ENCODE measurements at places on chromosomes 11 and 22.

- no peak for DNase-seq
Measured at GRCh38 chr22:31289344-31289743, 2.9 kb downstream of the PIK3IP1 start.

DNA sequence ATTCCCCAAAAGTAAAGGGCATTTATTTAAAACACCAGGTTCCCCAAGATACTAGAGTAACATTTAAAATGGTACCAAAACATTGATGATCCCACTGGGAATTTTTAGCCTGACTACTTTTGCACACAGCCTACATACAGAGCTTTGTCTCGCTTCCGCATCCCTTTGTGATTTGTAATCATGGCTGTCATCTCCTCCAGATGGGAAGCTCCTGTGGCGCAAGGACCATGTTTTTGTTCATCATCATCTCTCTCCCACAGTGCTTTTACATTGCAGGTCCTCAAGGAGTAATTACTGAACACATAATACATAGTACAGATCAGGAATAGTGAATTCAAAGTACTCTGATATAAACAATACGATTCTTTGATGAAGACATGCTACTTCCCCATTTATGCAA, 231.2 kb upstream of the MTNR1B start:
- DNase-seq: no peak

DNA sequence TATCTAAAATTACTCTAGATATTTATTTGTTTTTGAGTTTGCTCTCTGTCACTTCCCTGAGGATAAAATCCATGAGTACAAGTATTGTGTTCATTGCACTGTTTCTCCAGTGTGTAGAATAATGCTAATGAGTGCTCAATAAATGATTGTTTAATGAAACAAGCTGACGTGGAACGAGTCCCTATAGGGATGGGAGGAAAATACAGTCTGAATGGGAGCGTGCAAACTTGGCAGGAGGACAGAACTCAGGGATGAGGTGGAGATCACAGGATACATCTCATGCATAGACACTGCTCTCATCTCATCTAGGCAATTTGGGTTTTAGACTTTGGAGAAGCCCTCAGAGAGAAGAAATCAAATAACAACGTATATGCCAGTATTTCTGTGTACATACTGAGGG, 58.4 kb upstream of the ZC3H12C start:
- no peak for DNase-seq

- DNase-seq: peak; percentile 51
Measured at GRCh38 chr22:18078329-18079041, 695 bp downstream of the PEX26 start.

GRCh38 chr22:47127441-47127871, 365.0 kb downstream of the TBC1D22A start:
- no peak for DNase-seq

GRCh38 chr11:1194231-1194976, 28.5 kb upstream of the MUC5B start:
- no peak for DNase-seq

DNA sequence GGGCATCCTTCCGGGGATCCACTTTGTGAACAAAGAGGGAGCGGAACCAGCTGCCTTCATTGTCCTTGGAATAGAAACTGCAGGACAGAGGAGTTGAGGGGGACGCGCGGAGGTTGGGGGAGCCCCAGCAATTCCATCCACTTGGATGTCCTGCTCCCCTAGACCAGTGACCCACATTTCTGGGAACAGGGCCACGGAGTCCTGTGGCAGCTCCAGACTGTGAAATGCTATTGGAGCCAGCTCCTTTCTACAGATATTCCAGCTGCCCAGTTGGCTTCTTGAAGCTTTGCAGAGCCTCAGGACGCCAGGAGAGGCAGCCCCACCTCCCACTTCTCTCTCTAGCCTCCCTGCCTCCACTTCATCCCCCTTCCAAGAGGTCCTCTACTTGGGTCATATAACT, 10.5 kb downstream of the NIPSNAP1 start:
- DNase-seq: no peak

DNA sequence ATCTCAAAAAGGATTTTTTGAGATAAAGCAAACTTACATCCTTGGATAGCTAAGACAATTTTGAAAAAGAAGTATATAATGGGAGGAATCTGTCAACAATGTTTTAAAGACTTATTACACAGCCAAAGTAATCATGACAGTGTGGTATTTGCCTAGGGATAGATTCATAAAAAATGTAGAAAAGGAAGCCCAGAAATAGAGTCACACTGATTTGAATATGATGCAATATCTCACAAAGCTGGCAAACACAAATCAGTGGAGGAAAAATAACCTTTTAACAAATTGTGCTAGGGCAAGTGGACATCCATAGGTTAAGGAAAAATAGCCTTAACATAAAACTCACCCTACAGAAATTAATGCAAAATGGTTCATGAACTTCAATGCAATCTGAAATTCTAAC, 6.0 kb downstream of the XKR3 start:
- DNase-seq: no peak

DNA sequence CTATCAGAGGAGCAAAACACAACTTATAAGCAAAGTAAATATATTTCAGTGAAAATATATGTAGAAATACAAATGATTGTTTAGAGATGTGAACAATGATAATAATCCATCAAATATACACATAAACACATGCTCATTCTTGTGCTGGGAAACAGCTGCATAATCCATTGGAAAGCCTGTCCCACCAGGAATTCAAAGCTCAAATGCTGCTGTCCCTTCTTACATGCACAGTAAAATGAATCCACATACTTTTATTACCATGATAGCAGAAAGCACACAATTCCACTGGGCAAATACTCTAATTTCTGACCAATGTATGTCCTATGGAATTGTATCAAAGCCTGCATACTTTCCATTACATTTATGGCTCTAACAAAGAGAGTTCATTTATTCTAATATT, 44.5 kb downstream of the SOX6 start:
- no peak for DNase-seq

GRCh38 chr22:41532908-41533825, 11.1 kb downstream of the POLR3H start:
- DNase-seq: peak; percentile 72

DNA sequence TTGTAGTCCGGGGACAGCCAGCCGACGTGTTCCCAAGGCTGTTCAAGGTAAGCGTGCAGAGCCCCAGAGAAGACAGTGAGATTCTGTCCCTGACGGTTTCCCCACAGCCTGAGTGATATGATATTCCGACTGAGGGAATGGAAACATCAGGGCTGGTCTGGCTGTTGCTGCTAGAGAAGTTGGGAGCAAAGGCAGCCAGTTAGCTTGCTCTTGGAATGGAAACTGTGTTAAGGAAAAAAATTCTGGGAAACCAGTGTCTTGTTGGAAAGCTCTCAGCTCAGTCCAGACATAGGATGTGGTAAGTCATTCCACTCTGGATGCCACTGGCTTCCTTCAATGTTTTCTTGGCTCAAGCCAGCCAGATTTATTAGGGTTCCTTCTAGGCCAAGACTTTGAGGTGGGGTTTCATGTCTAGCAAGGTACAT, 8.8 kb downstream of the CRY2 start:
- no peak for DNase-seq

GRCh38 chr22:37472418-37473006, 13.7 kb downstream of the MFNG start:
- DNase-seq: peak; percentile 63

DNA sequence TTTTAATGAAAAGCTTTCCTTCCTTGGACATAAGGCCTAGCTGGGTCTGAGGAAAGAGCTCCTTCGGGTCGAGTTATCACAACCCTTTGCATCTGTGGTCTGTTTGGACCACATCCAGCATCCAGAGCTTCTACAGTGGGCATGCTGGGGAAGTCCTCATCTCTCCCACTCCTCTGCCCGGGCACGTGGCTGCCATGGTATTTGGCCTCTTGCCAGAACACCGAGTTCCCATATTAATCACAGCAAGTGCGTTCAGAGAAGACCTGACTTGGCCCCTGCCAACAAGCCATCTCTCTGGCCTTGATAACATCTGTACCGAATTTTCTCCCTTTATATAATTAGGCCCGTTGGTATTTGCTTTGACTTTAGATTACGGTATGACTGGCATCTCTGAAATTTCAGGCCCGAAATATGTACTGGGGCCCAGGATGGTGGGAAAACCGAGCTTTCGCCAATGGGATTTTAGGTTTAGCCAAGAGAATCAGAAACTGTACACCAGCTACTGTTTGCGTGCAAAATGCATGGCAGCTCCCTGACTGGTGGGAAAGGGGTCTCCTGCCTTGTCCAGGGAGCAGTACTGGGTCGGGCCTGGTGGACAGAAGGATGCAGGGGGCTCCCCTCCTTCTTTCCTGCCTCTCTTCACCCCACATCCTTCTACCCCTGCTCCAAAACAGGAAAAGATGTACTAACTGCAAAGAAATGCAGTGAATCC, 90.0 kb downstream of the MICAL2 start:
- peak; percentile 39 for DNase-seq

DNA sequence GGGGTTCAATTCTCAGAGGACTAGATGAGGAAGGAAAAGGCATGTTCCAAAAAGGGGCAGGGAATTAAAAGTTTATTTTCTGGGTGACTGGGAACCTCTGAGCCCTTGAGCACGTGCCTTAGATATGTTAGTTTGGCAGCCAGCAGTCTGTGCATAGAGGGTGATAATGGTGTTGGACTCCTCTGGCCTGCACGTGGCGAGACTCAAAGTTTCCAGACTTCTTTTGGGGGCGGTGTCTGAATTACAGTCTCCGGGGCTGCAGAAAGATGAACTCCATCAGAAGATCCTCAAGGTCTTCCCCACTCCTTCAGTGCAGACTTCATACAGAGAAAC, 861 bp upstream of the ZNRF3 start:
- peak; percentile 18 for DNase-seq

DNA sequence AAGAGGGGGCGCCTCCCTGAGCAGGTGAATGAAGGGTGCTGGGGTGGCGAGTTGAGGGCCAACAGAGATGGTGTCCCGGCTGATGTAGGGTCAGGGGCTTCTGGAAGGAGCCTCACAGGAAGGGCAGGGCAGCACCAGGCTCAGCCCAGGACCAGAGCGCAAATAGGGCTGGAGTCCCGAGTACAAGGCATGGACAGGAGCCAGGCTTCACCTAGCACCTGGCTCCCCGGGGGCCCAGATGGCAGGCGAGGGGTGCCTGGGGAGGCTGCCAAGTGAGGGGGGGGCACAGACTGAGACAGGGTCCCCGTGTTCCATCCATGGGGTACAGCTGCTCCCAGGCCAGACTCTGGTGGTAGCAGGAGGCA, 105.8 kb downstream of the KCNQ1 start:
- no peak for DNase-seq

- no peak for DNase-seq
Measured at GRCh38 chr22:17152340-17152739, 6.7 kb downstream of the HDHD5 start.

DNA sequence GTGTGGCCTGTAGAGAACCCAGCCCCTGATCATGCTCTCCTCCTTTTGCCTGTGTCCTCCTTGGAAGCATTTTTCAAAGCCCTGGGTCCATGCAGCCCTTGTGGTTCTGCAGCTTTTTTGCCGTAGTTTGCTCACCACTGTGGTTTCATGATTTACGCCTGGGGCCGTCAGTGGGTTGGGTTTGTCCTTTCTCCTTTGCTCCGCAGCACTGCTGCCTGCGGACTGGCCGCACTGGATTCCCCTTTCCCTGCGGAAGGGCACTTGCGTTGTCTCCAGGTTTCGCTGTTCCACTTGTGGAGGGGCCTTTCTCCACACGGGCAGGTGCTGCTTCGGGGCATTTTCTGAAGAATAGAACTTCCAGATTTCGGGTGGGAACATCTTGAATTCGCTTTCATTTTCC, 1260.9 kb downstream of the BRD1 start:
- no peak for DNase-seq

DNA sequence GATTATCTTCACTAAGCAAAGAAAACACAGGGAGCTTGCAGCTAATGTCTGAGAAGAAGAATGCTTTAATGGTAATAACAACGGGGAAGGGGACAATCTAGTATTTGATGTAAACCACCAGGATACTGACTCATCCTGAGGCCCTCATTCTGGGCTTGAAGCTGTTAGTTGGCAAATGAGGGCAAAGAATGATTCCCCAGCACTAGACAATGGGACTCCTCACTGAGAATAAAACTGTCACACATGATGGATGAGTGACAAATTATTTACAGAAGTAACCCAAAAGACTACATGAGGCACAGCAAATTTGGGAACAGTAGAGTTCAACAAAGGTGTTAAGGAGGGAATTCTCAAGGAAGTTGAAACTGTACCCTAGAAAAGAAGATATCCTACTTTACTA, 76.3 kb downstream of the FAM168A start:
- no peak for DNase-seq

GRCh38 chr11:330307-330693, 9.6 kb upstream of the IFITM3 start:
- no peak for DNase-seq

GRCh38 chr11:14519597-14519916, 629 bp downstream of the PSMA1 start:
- DNase-seq: peak; percentile 12

DNA sequence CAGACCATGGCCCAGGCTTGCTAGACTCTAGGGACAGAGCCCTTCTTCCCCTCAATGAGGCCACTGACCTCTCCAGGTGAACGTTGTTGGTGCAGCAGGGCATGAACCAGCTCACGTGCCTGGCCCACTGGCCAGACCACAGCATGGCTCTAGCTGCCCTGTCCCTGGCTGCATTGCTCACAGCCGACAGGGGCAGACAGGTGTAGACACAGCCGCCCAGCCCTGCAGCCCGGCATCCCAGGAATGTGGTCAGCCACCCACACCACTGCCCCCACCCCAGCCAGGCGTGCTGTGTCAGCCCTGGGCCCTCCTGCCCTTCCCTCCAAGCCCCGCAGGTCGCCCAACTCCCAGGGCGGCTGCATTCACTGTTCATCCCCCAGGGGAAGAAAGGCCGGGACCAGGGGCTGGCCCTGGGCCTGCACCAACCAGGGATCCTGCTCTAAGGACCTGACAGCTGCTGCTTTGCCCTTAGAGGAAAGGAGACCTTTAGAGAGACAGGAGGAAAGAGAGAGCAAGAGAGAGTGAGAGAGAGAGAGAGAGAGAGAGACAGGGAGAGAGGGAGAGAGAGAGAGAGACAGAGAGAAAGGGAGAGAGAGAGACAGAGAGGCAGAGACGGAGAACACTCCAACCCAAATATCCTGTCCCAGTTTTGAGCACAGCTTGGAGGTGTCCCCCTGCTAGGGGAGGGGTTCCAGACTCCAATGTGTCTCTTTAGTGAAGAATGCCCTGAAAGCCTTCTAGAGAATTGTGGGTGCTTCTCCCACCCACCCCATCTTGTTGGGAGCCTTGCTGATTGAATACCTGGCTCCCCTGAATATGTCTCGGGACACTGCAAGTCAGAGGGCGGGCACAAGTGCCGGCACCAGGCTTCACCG, 44.2 kb upstream of the LINC01488 start:
- DNase-seq: no peak

- no peak for DNase-seq
Measured at GRCh38 chr11:12618743-12619540, 55.3 kb upstream of the TEAD1 start.

DNA sequence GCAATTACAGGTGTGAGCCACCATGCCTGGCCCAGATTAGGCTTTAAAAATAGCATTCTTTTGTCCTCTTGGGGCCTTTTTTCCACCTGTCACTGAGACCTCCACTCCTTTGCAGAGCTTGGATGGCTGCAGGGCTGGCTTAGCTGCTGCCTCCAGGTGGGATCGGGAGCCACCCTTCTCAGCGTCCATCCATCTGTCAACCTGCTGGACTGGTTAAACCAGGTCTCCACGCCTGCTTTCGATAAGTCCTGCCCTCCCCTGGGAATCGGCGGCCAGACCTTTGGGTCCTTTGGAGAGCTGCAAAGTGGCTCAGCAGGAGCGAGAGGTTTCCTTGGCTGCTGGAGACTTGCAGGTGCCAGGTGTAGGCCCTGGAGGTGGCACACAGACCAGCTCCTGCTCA, 23.4 kb upstream of the GRAMD4 start:
- DNase-seq: no peak

- DNase-seq: no peak
Measured at GRCh38 chr11:8440649-8441048, 153.4 kb downstream of the STK33 start.
